ENCODE measurements at places on chromosomes 3 and 15.

DNA sequence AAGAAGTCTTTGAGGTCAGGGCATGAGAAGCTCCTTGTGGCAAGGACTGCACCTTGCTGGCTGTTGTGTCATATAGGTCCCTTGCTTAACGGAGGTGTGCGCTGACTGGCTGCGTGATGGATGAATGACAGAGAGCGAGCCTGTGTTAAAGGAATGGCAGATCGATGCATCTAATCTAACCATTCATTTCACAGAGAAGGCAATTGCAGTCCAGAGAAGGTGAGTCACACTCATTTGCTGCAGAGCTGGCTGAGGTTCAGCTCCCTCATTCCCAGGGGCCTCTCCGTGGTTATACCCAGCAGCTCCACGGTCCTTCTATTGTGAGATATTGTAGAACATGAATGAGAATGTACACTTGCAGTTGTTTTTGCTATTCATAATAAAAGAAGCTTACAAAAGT is 289.3 kb downstream of the EPHB1 start:
- no peak for DNase-seq

DNA sequence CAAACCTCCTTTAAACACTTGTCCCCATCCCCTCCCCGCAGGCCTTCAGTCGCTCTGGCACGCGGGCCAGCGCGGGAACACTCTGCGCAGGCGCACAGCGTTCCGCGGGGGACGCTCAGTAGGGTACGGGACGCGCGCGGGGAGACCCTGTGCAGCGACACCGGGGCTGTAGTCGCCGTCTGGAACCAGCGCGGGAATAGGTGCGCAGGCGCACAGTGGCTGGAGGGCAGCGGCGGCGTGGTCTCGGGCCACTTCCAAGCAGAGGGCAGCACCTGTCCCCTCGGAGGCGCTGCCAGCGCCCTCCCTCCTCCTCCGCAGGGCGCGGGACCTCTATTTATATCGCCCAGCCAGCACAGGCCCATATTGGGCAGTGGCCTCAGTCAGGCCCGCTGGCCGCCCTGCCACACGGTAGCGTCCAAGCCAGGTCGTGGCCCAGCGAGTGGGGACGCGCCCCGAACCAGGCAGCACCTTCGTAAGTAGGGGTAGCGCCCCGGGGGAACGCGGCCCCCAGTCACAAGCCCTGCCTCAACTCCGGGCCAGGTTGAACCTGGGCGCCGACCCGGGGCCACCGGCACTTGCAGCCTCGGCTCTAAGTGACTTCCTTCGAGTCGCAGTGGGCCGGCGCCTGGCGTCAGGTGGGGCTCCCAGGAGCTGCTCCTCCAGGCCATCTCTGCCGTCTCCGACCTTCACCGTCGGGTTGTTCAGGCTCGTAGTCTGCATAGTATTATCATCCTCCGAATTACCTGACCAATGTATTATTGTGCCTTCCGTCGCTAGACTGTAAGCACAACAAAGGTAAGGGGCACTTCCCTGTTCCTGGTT is at the start of gene KBTBD12:
Gene KBTBD12 (plus strand): TSS at position 118 of the 822 bp plus-strand sequence. CDS start 7,830 bp downstream, outside the sequence.
- DNase-seq: peak; percentile 14

DNA sequence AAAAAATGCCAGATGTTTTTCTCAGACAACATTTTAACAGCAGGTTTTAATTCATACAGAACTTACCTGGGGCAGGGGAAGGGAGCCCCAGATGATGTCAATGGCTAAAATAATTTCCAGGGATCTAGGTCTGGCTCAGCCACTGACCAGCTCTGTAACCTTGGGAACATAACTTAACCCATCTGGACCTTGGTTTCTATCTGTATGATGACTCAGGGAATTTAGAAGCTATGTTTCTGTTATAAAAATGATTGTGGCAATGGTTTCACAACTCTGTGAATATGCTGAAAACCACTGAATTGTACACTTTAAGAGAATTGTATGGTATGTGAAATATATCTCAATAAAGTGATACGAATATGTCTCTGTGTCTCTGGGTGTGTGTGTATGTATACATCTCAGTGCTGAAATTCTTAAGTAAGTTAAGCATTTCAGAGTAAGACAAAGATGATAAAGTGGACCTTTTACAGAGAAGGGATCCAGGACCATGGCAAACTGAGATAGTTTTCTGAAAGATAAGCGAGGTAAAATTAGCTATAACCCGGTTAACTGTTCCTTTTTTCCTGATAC is 2.9 kb downstream of the SH3GL3 start:
- no peak for DNase-seq

- no peak for DNase-seq
Observed at GRCh38 chr3:100105501-100105900, 8.8 kb downstream of the FILIP1L start.

DNA sequence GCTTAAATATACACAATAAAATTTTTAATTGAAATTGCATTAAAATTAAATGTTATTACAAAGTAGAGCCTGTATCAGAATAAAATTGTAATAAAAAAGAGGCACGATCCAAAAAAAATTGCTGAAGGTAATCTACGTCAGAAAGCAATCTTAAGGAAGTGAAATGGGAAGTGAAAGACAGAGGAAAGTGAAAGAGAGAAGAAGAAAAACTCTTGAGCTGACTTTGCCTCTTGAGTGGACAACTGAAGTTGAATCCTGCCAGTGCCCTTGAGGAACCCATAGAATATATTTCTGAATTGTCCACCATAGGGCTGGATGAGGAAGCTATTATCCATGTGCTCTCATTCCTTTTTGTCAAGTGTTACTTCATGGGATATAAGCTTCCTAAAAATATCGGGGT is 285.1 kb upstream of the STAC start:
- DNase-seq: no peak

GRCh38 chr3:179037351-179037750 is 34.3 kb downstream of the ZMAT3 start:
- DNase-seq: peak; percentile 72

- no peak for DNase-seq
Observed at GRCh38 chr3:10806006-10806405, 10.0 kb upstream of the SLC6A11 start.

GRCh38 chr15:42210696-42211095 is 2.6 kb upstream of the VPS39 start:
- no peak for DNase-seq

- no peak for DNase-seq
Observed at GRCh38 chr3:139588450-139588849, 48.9 kb upstream of the RBP1 start.

GRCh38 chr3:101964861-101965260 is 115.5 kb downstream of the NFKBIZ start:
- no peak for DNase-seq

- no peak for DNase-seq
Observed at GRCh38 chr3:132134611-132135010, 99.8 kb upstream of the CPNE4 start.

DNA sequence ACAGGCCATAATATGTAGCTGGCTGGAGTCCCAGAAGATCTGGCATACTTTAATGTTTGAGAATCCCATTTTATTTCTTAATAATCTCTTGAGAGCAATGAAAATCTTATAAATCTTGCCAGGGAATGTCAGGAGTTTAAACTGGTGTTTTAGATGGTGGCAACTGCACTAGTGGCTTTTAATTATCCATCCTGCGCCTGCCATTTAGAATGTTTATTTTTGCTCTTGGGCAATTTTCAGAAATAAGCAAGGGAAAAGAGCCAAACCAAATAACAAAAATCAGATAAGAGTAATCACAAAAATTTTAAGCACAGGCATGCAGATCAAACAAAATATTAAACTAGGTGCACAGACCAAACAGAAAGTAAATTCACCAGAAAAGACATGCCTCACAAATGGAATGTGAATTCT is 41.9 kb upstream of the UBP1 start:
- DNase-seq: no peak

DNA sequence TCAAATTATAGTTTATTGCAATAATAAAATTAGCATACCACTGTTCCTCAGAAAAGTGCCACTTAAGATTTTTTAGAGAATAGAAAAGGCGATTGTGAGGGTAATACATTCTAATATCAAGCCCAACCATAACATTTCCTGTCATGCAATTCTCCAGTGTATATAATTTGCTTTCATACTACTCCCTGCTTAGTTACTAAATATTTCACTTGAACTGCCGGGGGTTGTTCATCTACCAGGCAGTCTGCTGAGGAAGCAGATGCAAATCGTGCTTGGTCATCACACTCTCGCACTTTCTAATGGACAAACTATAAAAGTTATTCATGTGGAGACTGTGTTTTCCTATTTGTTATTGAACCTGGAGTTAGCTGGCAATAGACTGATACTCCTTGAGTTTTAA is 645.6 kb upstream of the CBLB start:
- DNase-seq: no peak

- no peak for DNase-seq
Observed at GRCh38 chr3:26559227-26559626, 63.3 kb upstream of the LRRC3B start.

Data from stimulated activated CD4-positive, alpha-beta T cell treated with anti-CD3 and anti-CD28 coated beads, Interleukin-2, amount 100 ng/mL, for 24 hours (primary cell).